ENCODE measurements at places on chromosomes 13 and 19.
A peak's percentile ranks its signal among the peaks of the same experiment; 100 is the strongest.

- DNase-seq, result no peak
Measured at GRCh38 chr19:6531163-6531955, 533 bp downstream of the TNFSF9 start.

- no peak for DNase-seq
Measured at GRCh38 chr13:102556806-102557205, 40.0 kb upstream of the TPP2 start.

- no peak for DNase-seq
Measured at GRCh38 chr13:29439601-29440388, 155.7 kb downstream of the SLC7A1 start.

GRCh38 chr19:7692417-7693088 lies 9.4 kb downstream of the FCER2 start:
- DNase-seq, result no peak

DNA sequence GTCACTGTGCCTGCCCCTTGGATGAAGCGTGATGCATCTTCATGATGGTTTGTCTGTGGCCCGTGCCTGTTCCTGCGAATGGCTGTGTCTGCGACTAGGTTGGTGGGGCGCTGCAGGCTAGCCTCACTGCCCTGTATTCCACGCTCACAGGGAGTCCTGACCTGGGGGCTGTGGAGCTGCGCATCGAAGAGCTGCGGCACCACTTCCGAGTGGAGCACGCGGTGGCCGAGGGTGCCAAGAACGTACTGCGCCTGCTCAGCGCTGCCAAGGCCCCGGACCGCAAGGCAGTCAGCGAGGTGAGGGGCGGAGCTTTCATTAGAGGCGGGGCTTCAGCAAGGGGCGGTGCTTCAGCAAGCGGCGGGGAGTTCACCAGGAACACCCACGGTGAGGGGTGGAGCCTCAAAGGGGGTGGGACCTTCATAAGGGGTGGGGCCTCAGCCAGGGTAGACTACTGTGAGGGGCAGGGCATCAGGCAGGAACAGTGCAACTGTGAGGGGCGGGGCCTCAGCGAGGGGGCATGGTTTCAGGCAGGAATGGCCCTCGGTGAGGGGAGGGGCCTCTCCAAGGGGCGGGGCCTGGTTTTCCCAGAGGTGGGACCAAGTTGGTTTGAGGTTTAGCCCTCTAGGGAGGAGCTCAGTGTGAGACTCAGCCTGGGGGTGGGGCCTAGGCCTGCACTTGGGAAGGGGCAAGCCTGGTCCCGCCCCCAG lies 17.2 kb downstream of the PKN1 start:
- DNase-seq, result peak; percentile 35

GRCh38 chr19:45424191-45425058 lies 708 bp upstream of the ERCC1 start:
- DNase-seq, result no peak

DNA sequence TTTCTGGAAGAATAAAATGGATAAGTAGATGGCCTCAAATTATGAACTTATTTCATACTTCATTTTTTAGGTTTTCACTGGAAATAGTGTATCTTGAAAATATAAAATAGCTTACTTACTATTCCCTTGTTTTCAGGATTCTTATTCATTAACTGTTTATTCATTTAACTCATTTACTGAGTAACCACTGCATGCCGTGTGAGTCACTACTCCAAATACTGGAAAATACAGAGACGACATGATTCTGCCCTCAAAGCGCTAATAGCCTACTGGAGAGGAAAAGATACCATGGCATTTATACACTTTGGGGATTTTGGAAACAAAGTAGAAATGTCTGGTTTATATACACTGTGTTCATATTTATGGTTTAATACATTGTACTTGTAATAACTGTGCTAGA lies 270.9 kb downstream of the DACH1 start:
- no peak for DNase-seq

DNA sequence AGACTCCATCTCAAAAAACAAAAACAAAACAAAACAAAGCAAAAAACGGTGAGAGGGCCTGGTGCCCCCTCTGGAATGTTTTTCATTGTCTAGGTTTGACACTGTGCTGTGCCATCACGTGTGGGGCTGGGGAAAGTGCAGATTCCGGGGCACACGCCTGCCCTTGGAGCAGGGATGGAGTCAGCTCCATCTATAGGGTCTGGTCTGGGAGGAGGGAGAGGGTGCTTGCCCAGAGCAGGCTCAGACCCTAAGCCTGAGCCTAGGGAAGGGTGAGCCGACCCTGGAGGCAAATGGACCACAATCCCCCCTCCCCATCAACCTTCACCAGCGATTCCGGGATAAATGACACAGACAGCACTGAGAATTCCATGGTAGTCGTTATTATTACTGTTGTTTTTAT lies 10.9 kb upstream of the ZBTB32 start:
- no peak for DNase-seq

- DNase-seq, result no peak
Measured at GRCh38 chr19:40157059-40157458, 34.2 kb upstream of the MAP3K10 start.

DNA sequence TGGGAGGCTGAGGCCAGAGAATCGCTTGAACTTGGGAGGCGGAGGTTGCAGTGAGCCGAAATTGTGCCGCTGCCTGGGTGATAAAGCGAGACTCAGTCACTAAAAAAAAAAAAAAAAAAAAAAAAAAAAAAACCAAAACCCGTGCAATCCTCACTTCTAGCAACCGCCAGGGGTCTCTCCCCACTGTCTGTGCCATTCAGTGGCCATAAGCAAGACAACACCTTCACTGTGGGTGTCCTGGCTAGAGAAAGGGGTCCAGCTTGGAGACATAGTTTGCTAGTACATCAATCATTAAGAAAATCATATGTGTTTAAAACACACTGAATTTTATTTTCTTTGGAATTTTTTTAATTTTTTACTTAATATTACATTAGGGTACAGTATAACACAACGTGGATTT lies 68.2 kb downstream of the RASL11A start:
- DNase-seq, result no peak

DNA sequence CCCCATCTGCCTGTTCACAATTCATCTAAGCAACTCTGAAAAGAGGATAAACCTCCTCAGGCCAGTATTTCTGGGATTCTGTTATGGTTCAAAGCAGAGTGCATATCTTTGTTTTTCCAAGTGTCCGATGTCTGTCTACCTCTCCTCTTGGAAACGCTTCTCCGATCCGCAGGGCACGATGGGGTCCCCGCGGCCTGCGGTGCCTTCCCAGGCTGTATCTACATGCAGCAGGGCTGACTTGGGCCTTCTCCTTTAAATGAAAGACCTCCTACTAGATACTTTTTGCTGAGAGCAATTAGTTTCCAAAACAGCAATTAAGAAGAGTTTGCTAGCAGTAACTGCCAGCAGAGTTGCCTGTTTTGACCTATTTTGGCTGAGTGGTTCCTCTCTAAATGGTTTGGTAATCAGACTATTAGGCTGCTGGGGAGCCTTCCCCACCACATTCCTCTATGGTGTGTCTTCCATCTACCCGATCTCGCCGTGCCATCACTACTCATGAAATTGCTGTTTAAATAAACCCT lies 23.5 kb downstream of the COL4A2 start:
- no peak for DNase-seq

DNA sequence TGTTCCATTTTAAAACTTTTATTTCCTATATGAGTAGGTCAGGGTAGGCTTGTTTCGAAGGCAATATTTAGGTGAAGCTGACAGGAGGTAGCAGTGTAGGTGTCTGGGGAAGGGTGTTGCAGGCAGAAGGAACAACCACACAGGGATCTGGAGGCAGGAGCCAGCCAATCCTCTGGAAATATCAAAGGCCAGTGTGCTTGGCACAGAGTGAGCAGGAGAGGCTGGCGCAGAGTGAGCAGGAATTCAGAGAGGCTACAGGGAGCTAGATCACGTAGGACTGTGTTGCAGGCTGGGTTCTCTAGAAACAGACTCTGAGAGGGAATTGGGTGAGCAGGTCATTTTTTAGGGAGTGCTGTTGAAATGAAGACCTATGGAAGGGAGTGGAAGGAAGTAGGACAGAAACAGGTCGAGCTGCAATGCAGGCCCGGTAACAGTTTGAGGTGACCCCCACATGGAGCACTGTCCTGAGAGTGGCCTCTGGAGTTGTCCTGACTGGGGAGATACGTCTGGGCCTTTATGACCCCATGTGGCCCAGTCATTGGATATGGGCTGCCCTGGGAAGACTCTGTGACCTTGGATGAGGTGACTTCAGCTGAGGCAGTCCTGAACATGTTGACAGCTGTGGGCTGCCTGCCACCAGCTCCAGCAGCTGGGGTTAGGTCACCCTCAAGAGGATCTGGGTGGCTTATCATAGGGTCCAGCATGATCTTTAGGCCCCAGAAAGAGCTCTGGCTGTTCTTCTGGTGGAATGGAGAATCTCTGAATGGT lies 51.7 kb downstream of the ERCC5 start:
- no peak for DNase-seq

GRCh38 chr13:33183431-33184111 lies 102.0 kb downstream of the STARD13 start:
- DNase-seq, result no peak

GRCh38 chr19:30328096-30328495 lies 44.1 kb upstream of the ZNF536 start:
- no peak for DNase-seq

DNA sequence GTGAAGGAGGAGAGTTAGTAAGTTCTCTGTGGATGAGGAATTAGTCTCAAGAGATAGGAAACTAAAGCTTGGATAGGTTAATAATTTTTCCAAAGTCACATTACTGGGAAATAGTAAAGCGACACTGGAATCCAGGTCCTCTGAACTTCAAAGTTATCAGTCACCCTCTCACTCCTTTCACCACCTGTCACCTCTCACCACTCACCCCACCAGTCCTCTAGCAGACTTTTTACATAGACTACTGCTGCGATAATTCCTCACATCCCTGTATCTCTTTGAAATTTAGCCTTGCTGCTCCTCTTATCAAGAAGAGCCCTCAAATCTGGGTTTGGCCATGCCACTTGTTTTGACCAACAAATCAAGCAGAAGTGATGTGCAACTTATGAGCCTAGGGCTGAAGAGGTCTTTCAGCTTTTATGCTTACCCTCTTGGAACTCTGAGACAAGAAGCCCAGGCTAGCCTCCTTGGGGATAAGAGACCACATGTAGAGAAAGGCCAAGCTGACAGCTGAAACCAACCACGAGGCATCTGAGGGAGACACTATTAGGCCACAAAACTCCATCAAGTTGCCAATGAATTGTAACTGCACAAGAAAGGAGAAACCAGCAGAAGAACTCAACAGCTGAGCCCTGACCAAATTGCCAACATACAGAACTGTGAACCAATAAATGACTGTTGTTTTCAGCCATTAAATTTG lies 41.2 kb downstream of the STARD13 start:
- no peak for DNase-seq

- no peak for DNase-seq
Measured at GRCh38 chr13:51740698-51741097, 63.3 kb downstream of the DHRS12 start.

DNA sequence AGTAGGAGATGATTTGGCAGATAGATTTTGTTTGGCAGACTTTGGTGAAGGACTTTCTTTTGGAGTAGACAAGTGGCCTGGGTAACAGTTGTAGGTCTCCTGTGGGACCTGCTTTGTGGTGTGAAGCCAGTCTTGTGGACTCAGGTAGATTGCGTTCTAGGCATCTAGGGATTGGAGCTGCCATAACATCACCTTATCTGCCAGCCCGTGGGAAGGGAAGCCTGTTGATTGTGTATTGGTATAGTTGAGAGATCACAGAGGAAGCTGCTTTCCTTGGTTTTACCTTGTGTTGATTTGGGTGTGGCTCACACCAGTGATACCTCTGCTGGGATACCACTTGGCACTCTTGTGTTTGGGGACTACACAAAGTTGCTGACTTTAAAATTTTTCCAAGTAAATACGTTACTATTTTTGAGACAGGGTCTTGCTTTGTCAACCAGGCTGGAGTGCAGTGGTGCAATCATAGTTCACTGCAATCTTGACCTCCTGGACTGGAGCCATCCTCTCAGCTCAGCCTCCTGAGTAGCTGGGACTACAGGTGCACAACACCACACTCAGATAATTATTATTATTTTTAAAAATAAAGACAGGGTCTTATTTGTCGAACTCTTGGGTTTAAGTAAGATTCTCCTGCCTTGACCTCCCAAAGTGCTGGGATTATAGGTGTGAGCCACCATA lies 7.8 kb downstream of the HNRNPM start:
- DNase-seq, result no peak

- DNase-seq, result no peak
Measured at GRCh38 chr13:78176880-78177279, 258.2 kb upstream of the EDNRB start.

DNA sequence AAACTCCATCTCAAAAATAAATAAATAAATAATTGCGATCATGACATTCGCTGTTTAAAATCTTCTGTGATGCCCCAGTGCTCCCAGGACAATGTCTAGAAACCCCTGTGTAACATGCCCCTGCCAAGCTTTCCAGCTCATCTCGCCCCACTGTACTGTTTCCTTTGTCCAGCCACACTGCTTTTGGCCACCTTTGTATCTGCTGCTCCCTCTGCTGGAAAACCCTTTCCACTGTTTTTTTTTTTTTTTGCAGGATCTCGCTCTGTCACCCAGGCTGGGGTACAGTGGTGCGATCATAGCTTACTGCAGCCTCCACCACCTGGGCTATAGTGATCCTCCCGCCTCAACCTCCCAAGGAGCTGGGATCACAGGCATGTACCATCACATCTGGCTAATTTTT lies 7.5 kb downstream of the PLAUR start:
- peak; percentile 60 for DNase-seq

DNA sequence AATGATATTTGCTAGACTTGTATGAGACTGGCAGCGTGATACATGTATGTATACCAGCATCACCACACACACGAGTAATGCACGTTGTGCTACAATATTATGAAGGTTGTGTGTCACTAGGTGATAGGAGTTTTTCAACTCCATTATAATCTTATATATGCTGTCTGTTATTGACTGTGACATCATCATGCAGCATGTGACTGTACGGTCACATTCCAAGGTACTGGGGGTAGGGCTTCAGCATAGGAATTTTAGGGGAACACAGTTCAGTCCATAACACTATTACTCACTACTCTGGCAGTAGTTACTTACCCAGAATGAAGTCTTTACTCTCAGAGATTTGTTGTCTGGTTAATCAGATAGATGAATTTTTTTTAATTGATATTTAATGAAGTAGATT lies 91.1 kb downstream of the CDK8 start:
- no peak for DNase-seq

DNA sequence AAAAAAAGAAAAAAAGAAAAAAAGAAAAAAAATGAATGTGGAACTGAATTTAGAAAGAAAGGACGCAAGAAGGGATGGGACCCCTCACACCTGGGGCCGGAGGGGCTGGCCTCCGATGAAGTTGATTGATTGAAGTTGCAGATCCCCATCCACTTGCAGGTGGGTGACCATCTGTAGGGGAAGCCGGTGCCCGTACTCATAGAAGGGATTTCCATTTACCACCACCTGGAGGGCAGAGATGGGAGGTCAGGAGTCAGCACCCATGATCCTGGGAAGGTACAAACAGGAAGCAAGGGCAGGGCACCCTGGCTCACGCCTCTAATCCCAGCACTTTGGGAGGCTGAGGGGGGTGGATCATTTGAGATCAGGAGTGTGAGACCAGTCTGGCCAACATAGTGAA lies 6.4 kb downstream of the LGALS4 start:
- no peak for DNase-seq

- no peak for DNase-seq
Measured at GRCh38 chr19:54153731-54154326, 5.7 kb downstream of the LENG1 start.

DNA sequence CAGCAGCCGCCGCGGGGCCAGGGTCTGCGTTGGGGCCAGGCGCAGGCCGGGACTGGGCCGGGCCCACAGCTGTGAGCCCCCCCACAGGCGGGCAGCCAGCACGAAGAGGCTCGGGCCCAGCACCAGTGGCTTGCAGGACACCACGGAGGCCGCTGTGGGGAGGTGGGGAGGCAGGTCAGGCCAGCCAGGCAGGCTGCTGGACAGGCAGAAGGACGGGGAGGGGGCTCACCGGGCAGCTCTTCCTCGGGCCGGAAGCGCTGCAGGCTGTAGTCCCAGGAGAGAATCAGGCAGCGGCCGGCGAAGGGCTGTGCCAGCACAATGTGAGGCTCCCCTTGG lies 8.3 kb downstream of the LGI4 start:
- DNase-seq, result no peak
